Hematopoietic multipotent progenitor cell treated with erythropoietin and hydrocortisone succinate and interleukin-3 and kit ligand, for 8 days (in vitro differentiated cells): ENCODE measurements at places on chromosomes 12 and 14.

GRCh38 chr12:31370531-31371255 is 44.7 kb upstream of the SINHCAF start:
- no peak for DNase-seq

GRCh38 chr14:59356767-59357166 is 108.4 kb downstream of the GPR135 start:
- DNase-seq: no peak

DNA sequence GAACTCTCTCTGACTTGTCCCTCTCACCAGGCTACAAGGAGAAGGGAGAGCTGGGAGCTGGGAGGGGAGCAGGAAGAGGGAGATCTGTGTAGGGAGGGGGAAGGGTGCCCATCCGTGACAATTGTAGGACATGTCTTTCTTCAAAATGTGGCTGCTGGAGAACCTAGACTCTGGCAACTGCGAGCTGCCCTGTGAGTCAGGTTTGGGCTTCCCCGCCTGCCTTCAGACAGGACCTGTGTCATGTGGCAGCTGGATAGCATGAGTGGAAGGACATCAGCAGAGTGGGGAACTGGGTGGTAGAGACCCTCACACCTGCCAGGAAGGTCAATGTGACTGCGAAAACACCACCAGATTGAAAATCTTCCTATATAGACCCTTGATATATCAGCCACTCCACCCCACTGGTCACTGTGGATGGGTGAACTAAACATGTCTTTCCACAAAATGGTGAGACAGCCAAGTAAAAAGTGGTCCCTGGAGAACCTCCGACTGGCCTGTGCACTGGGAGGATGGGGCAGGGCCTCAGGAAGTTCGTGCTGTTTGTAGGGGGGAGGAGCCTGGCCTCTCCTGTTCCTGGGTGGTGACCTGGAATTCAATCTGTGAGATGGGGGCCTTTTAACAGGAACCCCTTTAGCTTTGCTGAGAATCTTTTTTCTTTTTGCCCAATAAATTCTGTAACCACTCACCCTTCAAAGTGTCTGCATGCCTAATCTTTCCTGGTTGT is 62.2 kb upstream of the CAPRIN2 start:
- no peak for DNase-seq

- DNase-seq: no peak
Measured at GRCh38 chr14:104302794-104303405, 164.5 kb downstream of the KIF26A start.

DNA sequence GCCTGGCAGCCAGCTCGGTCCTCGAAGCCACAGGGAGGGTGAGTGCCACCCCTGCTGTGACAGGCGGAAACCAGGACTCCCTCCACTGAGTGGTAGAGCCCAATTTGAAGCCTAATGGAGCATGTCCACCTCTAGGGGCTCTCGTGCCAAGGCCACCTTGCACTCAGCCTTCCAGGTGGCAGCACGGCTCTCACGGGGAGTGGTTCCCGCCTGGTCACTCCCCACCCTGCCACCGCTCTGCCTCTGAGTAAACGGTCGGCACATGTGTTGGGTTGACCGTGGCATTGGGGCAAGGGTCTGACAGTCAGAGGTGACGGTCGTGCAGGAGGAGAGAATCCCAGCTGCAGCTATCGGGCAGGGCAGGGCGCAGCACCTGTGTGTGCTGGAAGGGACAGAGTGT is 34.8 kb downstream of the IL31 start:
- no peak for DNase-seq

- DNase-seq: no peak
Measured at GRCh38 chr12:103858953-103859601, 18.0 kb upstream of the NT5DC3 start.

DNA sequence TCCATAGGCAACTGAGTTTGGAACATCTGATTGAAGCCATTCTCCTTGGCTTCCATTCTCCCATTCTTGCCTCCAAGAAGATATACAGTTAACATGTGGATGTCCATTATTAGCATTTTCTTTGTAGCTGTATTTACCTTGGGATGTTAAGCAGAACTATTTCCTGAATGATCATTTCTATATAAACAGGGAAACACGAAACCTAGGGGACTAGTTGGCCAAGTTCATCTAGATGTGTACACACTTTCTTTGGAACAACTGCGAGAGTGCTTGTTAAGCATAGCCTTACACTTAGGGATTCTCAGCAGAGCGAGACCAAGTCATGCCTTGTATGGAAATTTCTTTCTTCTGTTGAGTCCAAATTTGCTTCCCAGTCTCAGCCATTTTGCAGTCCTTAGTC is 42.1 kb downstream of the DRAM1 start:
- DNase-seq: no peak

DNA sequence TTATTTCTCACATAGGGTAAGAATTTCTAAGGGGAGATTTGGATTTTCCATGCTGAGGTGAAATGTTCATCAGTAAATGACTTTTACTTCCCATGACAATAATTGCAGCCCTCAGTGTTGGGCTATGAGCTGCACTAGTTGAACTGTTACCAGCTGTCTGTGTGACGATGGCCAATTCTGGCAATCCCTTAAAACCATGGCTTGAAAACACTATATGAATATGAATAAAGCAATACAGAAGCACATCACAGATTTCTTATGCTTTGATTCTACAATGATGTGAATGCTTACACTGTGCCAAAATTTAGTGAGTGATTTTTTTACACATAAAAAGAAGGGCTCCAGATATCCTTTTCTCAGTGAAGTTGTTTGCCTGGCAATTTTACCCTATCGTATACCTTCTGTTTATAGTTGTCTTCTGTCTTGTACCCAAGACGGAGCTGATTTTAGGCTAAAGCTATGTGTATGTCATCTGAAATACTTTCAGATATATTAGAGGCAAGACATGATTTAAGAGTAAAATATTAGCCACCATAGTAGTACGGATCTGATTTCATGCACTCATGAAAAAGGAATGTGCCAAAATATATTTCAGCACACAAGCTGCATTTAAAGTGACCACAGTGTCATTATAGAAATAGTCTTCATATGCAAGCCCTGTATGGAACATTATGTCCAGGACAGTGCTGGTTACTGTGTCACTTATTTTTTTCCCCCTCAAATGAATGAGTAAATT is 52.0 kb downstream of the SLC38A4 start:
- DNase-seq: no peak

DNA sequence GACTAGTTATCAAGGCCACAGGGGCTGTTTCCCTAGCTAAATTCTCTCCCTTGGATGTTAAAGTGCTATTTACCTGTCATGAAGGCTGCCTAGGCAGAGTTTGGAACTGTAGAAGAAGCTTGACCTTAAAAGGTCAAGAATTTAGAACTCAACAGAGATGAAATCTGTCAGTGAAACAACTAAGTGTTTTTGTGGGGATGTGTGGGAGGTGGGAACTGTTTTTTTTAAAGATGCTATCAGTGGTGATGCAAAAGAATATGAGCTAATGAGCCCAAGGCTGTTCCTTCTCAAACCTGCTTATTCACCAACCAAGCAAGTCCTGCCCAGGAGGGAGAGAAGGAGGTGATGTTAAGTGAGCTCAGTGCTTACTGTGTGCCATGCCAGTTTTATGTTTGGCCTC is 40.8 kb upstream of the POC1B start:
- no peak for DNase-seq

DNA sequence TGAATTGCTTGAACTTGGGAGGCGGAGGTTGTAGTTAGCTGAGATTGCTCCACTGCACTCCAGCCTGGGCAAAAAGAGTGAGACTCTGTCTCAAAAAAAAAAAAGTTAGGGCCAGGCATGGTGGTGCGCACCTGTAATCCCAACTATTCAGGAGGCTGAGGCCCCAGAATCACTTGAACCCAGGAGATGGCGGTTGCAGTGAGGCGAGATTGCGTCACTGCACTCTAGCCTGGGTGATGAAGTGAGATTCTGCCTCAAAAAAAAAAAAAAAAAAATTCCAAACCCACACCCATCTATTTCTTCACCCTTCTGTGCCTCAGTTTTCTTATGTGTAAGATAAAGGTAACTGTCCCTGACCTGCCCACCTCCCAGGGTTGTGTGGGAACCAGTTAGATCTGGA is 11.0 kb upstream of the MLXIP start:
- no peak for DNase-seq

GRCh38 chr12:39958377-39958776 is 147.5 kb downstream of the SLC2A13 start:
- DNase-seq: no peak

GRCh38 chr12:2453761-2454090 is 341.0 kb upstream of the FKBP4 start:
- DNase-seq: no peak

DNA sequence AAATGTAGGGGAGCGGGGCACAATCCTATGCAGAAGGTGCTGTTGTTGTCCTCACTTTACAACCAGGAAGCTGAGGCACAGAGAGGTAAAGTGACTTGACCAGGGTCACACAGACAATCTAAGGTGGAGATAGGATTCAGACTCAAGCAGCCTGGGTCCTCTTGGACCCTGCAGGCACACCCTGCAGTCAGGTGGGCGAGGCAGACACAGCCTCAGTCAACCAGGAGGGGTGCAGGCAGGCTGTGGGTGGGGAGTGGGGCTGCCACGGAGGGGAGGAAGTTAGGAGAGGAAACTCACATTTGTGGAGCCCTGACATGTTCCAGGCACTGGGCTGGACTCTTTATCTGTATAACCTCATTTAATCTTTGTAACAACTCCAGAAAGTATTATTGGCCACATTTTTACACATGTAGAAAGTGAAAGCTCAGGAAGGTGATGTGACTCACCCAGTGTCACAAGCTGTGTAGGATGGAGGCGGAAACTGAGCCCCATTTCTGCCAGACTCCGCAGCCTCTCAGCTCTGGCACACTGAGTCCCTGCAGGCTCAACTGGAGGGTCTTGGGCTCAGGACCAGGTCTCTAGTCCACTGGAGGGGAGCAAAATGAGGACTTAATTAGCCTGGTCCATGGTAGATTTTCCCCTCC is 24.9 kb upstream of the CHGA start:
- DNase-seq: no peak

DNA sequence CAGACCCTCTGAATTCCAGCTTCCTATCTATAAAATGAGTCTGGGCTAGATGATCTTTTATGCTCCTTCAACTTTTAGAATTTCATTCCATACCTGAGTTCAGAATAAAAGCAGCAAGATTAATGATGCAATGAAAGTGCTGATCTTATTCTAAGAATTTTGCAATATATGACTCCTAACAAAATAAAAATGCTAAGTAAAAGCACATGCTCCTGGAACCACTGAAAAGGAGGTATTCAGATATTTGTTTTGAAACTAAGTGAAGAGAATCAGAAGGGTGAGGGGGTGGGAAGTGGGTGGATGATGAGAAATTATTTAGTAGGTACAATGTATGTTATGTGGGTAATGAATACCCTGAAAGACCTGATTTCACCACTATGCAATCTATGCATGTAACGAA is 216.6 kb downstream of the PTPRO start:
- no peak for DNase-seq

- DNase-seq: no peak
Measured at GRCh38 chr14:97948841-97949240, 1151.7 kb downstream of the VRK1 start.
